Retina (tissue), 1 donor: ENCODE measurements at places on chromosomes 13 and 19.

GRCh38 chr19:15181394-15181793 is 19.4 kb downstream of the NOTCH3 start:
- no peak for DNase-seq

GRCh38 chr13:61654481-61654880 is 238.8 kb upstream of the PCDH20 start:
- no peak for DNase-seq

GRCh38 chr19:49557641-49558325 is 22.6 kb downstream of the NOSIP start:
- DNase-seq: no peak

DNA sequence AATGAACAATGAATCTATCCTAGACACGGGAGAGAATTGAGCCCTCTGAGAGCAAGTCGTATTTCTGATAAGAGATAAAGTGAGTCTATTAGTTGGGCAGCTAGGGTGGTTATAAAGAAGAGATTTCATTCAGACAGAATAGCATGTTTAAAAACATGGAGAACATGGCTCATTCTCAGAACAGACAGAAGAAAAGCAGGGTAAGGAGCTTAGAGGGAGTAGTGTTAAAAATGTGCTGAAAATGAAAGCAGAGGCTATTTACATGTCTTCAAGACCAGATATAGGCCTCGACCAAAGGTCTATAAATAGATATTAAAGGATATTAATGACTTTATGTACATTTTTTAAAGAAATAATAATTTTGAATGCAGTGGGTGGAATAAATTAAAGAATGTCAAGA is 149.5 kb downstream of the SLITRK1 start:
- no peak for DNase-seq

GRCh38 chr19:44758596-44758995 is 10.1 kb downstream of the BCL3 start:
- DNase-seq: no peak
